Peyer's patch (tissue), 4 donors: ENCODE measurements at places on chromosomes 16 and 17. TPM values are rescaled to one million over a fixed set of nuclear protein-coding genes. Genes with fewer than 3 reads are reported as not detected.

The CYB561 gene
- 42.9 TPM for total RNA-seq

The EMP2 gene
- total RNA-seq: 27.6 TPM

The CCDC200 gene
- not detected for total RNA-seq

The IRX3 gene
- not detected for total RNA-seq

DNA sequence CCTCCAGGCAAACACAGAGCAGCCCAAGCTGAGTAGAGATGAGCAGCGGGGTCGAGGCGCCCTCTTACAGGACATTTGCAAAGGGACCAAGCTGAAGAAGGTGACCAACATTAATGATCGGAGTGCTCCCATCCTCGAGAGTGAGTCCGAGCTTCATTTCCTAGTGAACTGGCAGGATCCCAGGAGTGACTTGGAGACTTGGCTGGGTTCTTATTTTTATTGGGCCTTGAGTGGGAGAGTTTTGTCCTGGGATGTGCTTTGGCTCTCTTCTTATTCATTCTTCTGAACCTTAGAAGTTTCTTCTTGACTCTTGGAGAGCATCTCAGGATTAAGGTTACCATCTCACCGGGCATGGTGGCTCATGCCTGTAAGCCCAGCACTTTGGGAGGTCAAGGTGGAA, 27.2 kb upstream of the CDC6 start:
- H3K36me3 ChIP-seq: no peaks in the 10 kb centered on the region
- H3K27me3 ChIP-seq: no peaks in the 10 kb centered on the region
- no peak overlapping the region for H3K27ac ChIP-seq
- no peak for DNase-seq
- H3K4me3 ChIP-seq: no peak overlapping the region

DNA sequence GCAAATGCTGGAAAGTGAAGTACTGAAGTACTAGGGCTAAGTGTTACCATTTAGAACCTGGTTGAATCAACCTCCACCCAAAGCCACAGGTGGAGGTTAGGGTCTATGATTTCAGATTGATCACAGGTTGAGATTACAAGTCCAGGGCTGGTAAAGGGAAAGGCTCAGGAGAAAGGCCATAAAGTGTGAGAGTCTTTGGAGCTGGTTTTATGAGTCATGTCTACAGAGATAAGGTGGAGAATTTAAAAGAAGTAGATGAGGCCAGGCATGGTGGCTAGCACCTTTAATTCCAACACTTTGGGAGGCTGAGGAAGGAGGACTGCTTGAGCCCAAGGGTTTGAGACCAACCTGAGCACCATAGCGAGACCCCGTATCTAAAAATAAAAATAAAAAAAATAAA, 221.7 kb upstream of the CDH11 start:
- H3K4me3 ChIP-seq: no peak overlapping the region
- H3K27ac ChIP-seq: no peak overlapping the region
- no peaks in the 10 kb centered on the region for H3K36me3 ChIP-seq
- no peak for DNase-seq
- no peaks in the 10 kb centered on the region for H3K27me3 ChIP-seq

DNA sequence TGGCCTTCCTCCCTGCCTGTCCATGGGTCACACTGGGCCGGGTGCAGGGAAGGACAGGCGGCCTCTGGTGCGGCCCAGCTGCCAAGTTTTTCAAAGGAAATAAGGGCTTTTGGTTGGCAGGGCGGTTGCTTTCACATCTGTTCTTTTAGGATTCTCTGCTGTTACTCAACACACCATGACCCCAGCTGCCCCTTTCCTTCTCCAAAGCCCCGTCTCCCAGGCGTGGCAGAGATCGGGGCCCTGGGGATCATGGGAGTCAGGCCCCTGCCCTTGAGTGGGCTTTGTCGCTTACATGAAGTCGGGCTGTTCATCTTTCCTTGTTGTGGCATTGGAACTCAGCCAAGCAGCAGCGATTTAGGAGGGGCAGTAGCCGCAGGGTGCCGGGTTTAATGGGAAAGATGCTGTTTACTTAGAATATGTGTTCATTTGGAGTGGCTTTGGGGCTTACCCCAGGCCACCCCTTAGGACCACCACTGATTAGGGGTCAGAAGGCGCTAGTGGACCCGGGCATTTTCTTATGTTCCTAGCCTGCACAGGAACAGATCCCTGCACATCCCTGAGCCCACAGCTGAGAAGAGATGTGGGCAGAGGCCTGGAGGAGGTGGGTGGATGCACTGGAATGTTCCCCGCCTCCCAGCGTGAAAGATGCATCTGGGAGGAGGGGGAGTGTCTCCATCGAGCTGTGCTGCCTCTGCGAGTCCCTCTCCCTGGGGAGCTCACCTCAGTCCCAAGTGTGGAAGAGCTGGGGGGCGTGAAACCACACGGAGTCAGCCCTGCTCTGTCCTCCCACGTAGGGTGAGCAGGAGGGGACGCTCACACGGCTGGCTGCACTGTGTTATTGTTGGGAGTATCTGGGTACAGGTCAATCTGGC, 6.8 kb upstream of the ADCY7 start:
- peak overlapping the region; percentile 39 for H3K27ac ChIP-seq
- no peaks in the 10 kb centered on the region for H3K36me3 ChIP-seq
- no peak overlapping the region for H3K4me3 ChIP-seq
- no peak for DNase-seq

GRCh38 chr17:82300707-82301270, 16.6 kb downstream of the CD7 start:
- H3K27me3 ChIP-seq: no peaks in the 10 kb centered on the region
- peak; percentile 91 for DNase-seq
- no peak overlapping the region for H3K4me3 ChIP-seq

GRCh38 chr17:50130559-50131305, 772 bp upstream of the SAMD14 start:
- H3K4me1 ChIP-seq: no peaks in the 10 kb centered on the region
- H3K36me3 ChIP-seq: peaks cover 16% of the 10 kb centered on the region

GRCh38 chr16:31148281-31148728, 1.6 kb downstream of the PRSS36 start:
- no peaks in the 10 kb centered on the region for H3K27me3 ChIP-seq
- H3K27ac ChIP-seq: no peak overlapping the region
- H3K36me3 ChIP-seq: no peaks in the 10 kb centered on the region
- DNase-seq: no peak

DNA sequence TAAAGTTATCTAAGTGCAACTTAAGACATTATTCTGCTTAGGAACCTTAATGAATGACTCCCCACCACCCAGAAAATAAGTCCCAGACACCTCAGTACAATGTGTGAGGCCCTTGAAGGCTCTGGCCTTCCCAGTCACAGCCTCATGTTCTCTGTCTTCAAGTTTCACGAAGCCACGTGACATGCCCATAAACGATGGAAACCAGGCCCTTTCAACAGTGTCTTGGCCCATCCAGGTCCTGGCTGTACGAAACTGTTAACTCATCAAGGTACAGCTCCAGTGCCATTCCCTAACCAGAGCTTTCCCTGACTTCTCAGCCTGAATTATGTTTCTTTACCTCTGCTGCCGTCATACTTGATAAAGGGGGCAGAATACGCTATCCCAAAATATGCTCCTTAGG, 69.0 kb downstream of the ARHGAP17 start:
- DNase-seq: no peak
- no peak overlapping the region for H3K27ac ChIP-seq
- H3K36me3 ChIP-seq: no peaks in the 10 kb centered on the region

DNA sequence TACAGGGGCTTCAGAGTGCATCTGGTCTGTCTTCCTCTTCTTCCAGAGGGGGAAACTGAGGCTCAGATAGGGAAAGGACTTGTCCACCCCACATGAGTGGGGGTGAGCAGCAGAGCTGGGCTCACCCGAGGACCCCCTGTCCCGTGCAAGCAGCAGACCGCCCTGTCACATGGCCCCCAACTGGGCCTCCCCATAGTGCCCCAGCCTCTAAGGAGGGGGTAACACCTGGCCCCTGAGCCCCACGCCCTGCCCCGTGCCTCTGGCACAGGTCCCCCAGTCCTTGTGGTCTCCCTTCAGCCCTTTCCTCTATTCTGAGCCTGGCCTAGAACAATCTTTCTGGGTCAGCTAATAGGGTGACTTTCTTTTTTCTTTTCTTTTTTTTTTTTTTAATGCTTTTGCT, 6.5 kb upstream of the NECAB2 start:
- no peak for DNase-seq
- H3K4me3 ChIP-seq: no peak overlapping the region
- no peak overlapping the region for H3K27ac ChIP-seq
- H3K36me3 ChIP-seq: no peaks in the 10 kb centered on the region
- H3K4me1 ChIP-seq: no peaks in the 10 kb centered on the region

DNA sequence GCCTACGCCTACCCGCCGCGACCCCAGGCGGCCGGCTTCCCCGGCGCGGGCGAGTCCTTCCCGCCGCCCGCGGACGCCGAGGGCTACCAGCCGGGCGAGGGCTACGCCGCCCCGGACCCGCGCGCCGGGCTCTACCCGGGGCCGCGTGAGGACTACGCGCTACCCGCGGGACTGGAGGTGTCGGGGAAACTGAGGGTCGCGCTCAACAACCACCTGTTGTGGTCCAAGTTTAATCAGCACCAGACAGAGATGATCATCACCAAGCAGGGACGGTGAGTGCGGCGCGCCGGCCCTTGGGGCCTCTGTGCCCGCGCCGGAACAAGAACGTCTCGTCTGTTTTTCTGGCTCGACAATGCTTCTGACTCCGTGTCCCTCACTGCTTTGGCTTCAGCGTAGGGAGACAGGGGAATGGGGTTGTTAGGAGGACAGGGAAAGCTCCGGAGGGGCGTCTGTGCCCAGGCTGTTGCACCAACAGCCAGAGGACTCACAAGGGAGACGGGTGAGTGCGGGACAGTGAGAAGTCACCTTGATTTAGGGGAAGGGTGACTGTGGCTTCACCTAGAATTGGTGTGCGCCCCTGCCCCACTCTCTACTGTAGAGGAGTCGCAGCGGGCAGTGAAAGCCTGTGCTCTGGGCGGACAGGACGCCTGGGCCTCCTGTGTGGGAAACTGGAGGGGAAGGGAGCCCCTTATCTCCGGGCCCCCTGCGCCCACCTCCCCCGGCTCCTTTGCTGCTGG, 806 bp downstream of the TBX21 start:
- H3K4me3 ChIP-seq: peak overlapping the region; percentile 63
- H3K4me1 ChIP-seq: no peaks in the 10 kb centered on the region
- peak overlapping the region; percentile 86 for H3K27ac ChIP-seq
- H3K27me3 ChIP-seq: no peaks in the 10 kb centered on the region

DNA sequence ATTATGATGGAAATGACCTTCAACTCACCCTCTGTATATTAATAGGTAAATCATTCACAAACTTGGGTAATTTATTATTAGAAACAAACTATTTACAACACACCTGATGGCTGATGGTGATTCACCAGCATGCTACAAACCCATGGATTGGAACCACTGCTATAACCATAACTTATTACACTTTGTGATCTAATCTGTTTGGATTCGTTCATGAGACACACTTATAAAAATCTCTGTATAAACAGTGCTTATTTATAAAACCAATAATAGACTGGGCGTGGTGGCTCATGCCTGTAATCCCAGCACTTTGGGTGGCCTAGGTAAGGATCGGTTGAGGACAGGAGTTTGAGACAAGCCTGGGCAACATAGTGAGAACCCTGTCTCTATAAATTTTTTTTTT, 16.0 kb downstream of the SMIM36 start:
- DNase-seq: no peak
- no peaks in the 10 kb centered on the region for H3K27me3 ChIP-seq
- no peaks in the 10 kb centered on the region for H3K36me3 ChIP-seq
- H3K4me3 ChIP-seq: no peak overlapping the region
- peaks cover 9% of the 10 kb centered on the region for H3K4me1 ChIP-seq

DNA sequence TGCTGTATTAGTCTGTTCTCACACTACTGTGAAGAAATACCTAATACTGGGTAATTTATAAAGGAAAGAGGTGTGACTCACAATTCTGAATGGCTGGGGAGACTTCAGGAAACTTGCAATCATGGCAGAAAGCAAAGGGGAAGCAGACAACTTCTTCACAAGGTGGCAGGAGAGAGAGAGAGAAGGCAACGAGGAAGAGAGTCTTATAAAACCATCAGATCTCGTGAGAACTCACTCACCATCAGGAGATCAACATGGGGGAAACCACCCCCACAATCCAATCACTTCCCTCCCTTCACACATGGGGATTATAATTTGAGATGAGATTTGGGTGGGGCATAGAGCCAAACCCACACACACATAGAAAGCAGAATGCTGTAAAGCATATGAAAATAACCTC, 896.2 kb downstream of the CDH11 start:
- no peak for DNase-seq
- no peaks in the 10 kb centered on the region for H3K36me3 ChIP-seq
- H3K27me3 ChIP-seq: no peaks in the 10 kb centered on the region
- H3K4me1 ChIP-seq: no peaks in the 10 kb centered on the region

- H3K4me3 ChIP-seq: no peak overlapping the region
- no peak overlapping the region for H3K27ac ChIP-seq
- H3K27me3 ChIP-seq: no peaks in the 10 kb centered on the region
- H3K4me1 ChIP-seq: no peaks in the 10 kb centered on the region
- no peak for DNase-seq
- no peaks in the 10 kb centered on the region for H3K36me3 ChIP-seq
Measured at GRCh38 chr16:83390759-83391158, 417.0 kb upstream of the HSBP1 start.

DNA sequence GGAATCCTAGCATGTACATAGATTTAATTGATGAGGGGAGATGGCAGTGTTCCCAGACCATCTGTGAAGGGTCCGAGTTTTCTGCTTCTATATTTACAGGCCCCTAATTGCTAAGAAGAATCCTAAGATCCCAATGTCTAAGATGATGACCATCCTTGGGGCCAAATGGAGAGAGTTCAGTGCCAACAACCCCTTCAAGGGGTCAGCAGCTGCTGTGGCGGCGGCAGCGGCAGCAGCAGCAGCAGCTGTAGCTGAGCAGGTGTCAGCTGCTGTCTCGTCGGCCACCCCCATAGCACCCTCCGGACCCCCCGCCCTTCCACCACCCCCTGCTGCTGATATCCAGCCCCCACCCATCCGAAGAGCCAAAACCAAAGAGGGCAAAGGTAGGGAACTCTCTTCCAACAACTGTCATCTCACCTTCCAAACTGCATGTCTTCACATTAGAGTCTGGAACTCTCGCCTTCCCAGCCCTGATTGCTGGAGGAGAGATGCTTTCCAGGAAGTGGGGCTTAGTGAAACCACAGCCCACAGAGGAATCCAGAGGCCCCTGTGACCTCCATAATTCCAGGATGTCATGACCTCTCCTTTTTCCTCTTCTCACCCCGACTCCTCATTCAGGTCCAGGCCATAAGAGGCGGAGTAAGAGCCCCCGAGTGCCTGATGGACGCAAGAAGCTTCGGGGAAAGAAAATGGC, 4.7 kb downstream of the CHD3 start:
- no peak overlapping the region for H3K27ac ChIP-seq
- H3K36me3 ChIP-seq: no peaks in the 10 kb centered on the region
- DNase-seq: no peak
- no peak overlapping the region for H3K4me3 ChIP-seq
- H3K4me1 ChIP-seq: no peaks in the 10 kb centered on the region

GRCh38 chr17:31842195-31843069, 16.6 kb downstream of the COPRS start:
- H3K27me3 ChIP-seq: no peaks in the 10 kb centered on the region
- peak overlapping the region; percentile 29 for H3K4me3 ChIP-seq
- H3K4me1 ChIP-seq: peaks cover 7% of the 10 kb centered on the region
- no peaks in the 10 kb centered on the region for H3K36me3 ChIP-seq

GRCh38 chr16:9012848-9013507, 49.3 kb upstream of the USP7 start:
- H3K4me1 ChIP-seq: peaks cover 6% of the 10 kb centered on the region
- H3K27ac ChIP-seq: no peak overlapping the region

GRCh38 chr17:56389356-56389755, 204.1 kb upstream of the NOG start:
- H3K4me3 ChIP-seq: no peak overlapping the region
- no peaks in the 10 kb centered on the region for H3K4me1 ChIP-seq
- no peaks in the 10 kb centered on the region for H3K36me3 ChIP-seq
- DNase-seq: no peak
- H3K27me3 ChIP-seq: no peaks in the 10 kb centered on the region
